GM12878 (cell line): ENCODE measurements at places on chromosomes 1 and 21.

DNA sequence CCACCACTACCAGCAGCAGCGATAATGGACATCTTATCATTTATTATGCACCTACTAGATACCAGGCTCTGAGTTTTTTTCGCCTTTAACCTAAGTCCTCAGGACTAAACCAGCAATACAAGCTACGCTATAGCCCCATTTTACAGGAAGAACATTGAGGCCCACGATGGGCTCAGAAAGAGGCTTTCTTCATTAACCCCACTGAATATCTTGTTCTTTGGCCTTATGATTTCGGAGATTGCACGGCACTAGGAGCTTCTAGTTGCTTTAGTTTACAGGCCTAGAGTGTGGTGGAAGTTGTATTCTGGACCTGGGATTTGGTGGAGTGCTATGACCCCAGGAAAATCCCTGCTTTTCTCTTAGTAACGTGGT is 1.5 kb downstream of the SESN2 start:
- no peak for DNase-seq
- H3K4me3 ChIP-seq, result peak overlapping the region; percentile 97
- no peaks in the 10 kb centered on the region for H3K36me3 ChIP-seq
- H3K27me3 ChIP-seq, result no peaks in the 10 kb centered on the region

DNA sequence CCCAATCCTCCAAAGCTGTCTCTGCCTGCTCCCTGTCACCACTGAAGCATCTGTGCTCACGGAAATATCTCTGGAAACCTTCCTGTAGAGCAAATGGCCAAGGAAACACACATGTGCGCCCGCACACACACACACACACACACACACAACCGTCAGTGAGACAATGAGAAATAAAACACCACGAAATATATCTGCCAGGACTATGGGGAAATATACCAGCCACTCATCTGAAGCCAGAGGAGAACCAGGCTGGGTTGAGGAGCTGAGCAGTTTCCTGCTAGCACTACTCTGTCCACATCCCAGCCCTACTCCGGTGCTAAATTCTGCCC is 25.1 kb upstream of the PLXNA2 start:
- no peaks in the 10 kb centered on the region for H3K36me3 ChIP-seq
- no peaks in the 10 kb centered on the region for H3K4me1 ChIP-seq
- no peak overlapping the region for H3K27ac ChIP-seq
- peaks cover 21% of the 10 kb centered on the region for H3K27me3 ChIP-seq

DNA sequence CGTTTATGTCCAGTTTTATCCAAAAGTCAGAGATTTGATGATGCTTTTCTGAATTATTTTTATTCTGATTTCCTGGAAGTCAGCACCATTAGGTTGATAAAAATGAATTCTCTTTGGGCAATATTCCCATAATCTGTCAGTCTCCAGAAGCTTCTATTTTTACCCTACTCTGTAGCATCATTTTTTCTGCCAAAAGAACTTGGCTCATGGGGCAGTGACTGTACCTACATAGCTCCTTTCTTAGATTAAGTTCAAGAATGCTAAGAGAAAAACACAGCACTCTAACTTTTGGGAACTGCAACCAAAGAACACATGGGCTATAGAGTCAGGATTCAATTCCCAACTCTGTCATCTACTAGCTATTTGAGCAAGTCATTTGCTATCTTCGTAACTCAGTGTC is 152.9 kb downstream of the BARHL2 start:
- no peak overlapping the region for H3K27ac ChIP-seq
- no peak overlapping the region for H3K4me3 ChIP-seq
- no peak for DNase-seq
- H3K36me3 ChIP-seq, result no peaks in the 10 kb centered on the region
- no peaks in the 10 kb centered on the region for H3K4me1 ChIP-seq
- no peaks in the 10 kb centered on the region for H3K27me3 ChIP-seq

GRCh38 chr1:64194168-64195080 is 9.0 kb upstream of the UBE2U start:
- no peaks in the 10 kb centered on the region for H3K36me3 ChIP-seq
- no peaks in the 10 kb centered on the region for H3K27me3 ChIP-seq
- DNase-seq, result no peak

DNA sequence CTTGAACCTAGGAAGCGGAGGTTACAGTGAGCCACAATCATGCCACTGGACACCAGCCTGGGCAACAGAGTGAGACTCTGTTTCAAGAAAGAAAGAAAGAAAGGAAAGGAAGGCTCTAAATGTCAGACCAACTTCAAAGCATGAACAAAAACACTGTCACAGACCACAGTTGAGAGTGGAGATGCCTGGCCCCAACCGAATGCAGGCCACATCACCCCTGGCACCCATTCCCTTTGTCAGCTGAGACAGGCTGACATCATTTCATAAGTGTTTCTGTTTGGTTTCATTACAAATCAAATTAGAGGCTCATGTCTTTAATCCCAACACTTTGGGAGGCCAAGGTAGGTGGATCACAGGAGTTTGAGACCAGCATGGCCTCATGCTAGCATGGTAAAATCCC is 28.6 kb upstream of the NADK start:
- no peak for DNase-seq
- H3K4me3 ChIP-seq, result no peak overlapping the region
- H3K27ac ChIP-seq, result no peak overlapping the region
- H3K27me3 ChIP-seq, result no peaks in the 10 kb centered on the region

DNA sequence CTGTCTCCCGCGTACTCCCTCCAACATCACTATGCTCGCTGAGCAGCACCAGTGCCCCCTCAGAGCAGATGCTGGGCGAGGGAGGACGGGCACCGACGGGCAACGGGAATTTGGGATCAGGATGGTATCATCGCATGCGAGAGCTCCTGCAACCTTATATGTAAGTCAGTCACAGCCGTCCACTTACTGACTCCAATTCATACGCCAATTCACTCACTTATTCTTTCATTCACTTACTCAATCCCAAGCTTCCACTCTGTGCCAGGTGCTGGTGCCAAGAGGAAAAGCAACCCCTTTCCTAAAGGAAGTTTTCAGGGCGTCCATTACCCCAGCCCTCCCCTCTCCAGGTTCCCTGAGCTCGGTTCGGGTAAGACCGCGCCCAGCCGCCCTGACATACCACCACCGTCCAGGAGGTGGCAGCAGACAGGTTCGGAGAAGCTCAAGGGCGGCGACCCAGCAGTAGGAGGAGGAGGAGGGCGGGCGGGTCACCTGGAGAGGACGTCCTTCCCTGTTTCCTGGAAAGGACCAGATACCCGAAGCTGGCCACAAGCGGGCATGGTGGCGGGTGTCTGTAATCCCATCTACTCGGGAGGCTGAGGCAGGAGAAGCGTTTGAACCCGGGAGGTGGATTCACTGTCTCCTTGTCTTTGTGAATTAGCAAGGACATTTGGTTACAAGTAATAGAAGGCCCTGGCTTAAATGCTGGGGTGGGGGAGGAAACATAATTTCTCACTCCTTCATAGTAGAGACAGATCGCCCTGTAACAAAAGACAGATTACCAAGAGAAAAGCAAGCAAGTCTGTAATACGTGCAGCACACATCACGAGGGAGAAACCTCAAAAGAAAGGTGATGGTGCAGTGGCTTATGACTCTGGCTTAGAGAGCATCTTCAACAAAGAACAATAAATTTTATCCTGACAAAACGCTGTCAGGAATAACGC is 7.6 kb upstream of the IL22RA1 start:
- H3K27me3 ChIP-seq, result peaks cover 4% of the 10 kb centered on the region
- peak; percentile 24 for DNase-seq
- H3K36me3 ChIP-seq, result no peaks in the 10 kb centered on the region
- H3K27ac ChIP-seq, result no peak overlapping the region
- no peak overlapping the region for H3K4me3 ChIP-seq

DNA sequence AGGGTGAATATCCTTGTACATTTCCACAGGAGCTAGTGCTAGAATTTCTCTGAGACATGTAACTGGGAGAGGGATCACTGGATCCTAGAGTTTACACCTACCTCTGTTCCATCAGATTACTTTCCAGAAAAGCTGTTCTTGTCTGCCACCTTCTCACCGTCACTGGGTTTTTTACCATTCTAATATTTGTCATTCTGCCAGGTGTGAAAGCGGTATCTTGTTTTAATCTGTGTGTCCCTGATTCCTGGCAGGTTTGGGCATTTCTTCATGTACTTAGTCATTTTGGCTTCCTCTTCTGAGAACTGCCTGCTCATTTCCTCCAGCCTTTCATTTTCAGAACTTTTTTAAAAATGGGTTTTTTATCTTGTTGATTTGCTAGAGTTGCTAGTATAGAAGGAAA is 5.1 kb downstream of the PMF1 start:
- no peaks in the 10 kb centered on the region for H3K27me3 ChIP-seq
- peak overlapping the region; percentile 22 for H3K4me3 ChIP-seq
- peaks cover 24% of the 10 kb centered on the region for H3K4me1 ChIP-seq
- H3K36me3 ChIP-seq, result peaks cover 2% of the 10 kb centered on the region; the same call in 1 of the 2 replicates
- peak; percentile 43 for DNase-seq

DNA sequence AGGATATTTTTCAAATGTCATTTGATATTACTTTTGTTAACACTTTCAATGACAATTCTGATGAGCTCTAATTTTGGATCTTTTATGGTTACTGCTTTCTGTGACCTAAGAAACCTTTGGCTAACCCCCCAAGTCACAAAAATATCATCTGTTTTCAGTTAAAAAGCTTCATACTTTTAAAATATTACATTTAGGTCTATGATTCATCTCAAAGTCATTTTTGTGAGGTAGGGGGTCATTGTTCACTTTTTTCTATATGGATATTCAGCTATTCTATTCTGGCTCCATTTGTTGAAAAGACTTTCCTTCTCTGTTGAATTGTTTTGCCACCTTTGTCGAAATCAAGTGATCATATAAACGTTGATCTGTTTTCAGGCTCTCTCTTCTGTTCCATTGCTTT is 44.8 kb downstream of the UCHL5 start:
- H3K4me1 ChIP-seq, result no peaks in the 10 kb centered on the region
- DNase-seq, result no peak
- H3K36me3 ChIP-seq, result no peaks in the 10 kb centered on the region
- H3K4me3 ChIP-seq, result no peak overlapping the region
- H3K27ac ChIP-seq, result no peak overlapping the region

GRCh38 chr21:37828991-37829390 is 87.3 kb downstream of the KCNJ6 start:
- H3K4me3 ChIP-seq, result no peak overlapping the region
- DNase-seq, result no peak
- no peaks in the 10 kb centered on the region; the same call in 1 of the 2 replicates for H3K27me3 ChIP-seq
- H3K27ac ChIP-seq, result no peak overlapping the region

GRCh38 chr1:7630378-7630777 is 140.7 kb upstream of the VAMP3 start:
- no peaks in the 10 kb centered on the region for H3K36me3 ChIP-seq
- H3K4me1 ChIP-seq, result no peaks in the 10 kb centered on the region
- DNase-seq, result no peak

GRCh38 chr1:66890621-66891020 is 34.0 kb downstream of the DNAI4 start:
- H3K27ac ChIP-seq, result no peak overlapping the region
- no peak overlapping the region for H3K4me3 ChIP-seq
- no peaks in the 10 kb centered on the region for H3K4me1 ChIP-seq
- no peaks in the 10 kb centered on the region for H3K36me3 ChIP-seq

DNA sequence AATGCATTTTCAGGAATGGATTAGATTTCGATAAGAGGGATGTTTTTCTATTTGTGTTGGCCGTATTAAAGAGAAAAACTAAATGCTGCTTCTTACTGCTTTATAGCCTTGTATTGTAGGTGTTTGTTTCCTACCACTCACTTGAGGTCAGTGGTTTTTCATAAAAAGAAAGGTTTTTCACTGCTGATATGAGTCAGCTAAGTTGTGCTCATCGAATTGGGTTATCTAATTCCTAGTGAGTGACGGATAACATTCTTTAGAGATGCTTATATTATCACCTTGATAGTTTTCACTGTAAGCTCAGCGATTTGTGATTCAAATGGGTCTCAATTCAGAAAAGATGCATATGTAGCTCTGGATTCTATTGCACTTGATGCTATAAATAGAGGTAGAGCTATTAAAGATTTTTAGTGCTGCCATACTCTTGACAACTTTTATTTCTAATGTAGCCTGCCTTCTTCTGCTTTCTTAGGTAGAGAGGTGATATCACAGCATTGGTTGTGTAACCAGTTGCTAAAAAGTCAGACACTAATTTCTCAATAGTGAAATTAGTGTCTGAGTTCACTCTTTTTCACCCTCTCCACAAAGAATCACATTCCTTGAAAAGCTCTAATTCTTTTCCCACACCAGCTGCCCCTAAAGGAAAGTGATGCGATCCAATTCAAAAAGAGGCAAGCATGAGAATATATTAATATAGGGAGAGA is 180.0 kb downstream of the RASAL2 start:
- no peak overlapping the region for H3K4me3 ChIP-seq
- H3K27me3 ChIP-seq, result no peaks in the 10 kb centered on the region
- H3K4me1 ChIP-seq, result no peaks in the 10 kb centered on the region
- no peak overlapping the region for H3K27ac ChIP-seq
- H3K36me3 ChIP-seq, result no peaks in the 10 kb centered on the region

GRCh38 chr1:89280766-89281165 is 8.1 kb upstream of the GBP5 start:
- H3K4me1 ChIP-seq, result no peaks in the 10 kb centered on the region
- H3K27ac ChIP-seq, result no peak overlapping the region
- H3K4me3 ChIP-seq, result no peak overlapping the region

GRCh38 chr1:186849271-186849671 is 20.5 kb downstream of the PLA2G4A start:
- H3K4me3 ChIP-seq, result peak overlapping the region; percentile 37; the same call in 1 of the 2 replicates
- peak; percentile 67 for DNase-seq
- no peak overlapping the region; the same call in 1 of the 2 replicates for H3K27ac ChIP-seq
- no peaks in the 10 kb centered on the region for H3K27me3 ChIP-seq

- no peak overlapping the region for H3K4me3 ChIP-seq
- peaks cover 5% of the 10 kb centered on the region for H3K4me1 ChIP-seq
- peaks cover 27% of the 10 kb centered on the region; the same call in 1 of the 2 replicates for H3K36me3 ChIP-seq
- H3K27me3 ChIP-seq, result no peaks in the 10 kb centered on the region
- no peak for DNase-seq
These were observed 1.5 kb downstream of the NAXE start for GRCh38 chr1:156592910-156593660.

DNA sequence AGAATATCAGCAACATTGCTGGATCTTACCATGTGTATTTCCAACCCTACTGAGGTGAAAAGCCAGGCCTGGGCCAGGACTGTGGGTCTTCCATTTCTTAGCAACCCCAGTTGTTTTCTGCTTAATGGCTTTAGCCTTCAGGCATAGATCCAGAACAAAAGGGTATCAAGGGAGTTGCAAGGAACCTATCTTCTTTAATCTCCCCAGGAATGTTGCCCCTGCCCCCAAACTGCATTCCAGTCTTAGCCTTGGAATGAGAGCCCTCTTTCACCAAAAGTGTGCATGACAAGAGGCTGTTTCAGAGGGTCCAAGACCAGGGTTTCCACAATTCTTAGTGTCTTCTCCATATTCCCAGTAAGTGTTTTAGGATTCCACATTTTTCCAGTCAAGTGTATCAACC is 87.9 kb upstream of the SOX13 start:
- DNase-seq, result no peak
- H3K4me1 ChIP-seq, result no peaks in the 10 kb centered on the region
- 0 out of 2 replicates have a peak, but pooled peaks cover 2% of the 10 kb centered on the region for H3K27me3 ChIP-seq
- H3K27ac ChIP-seq, result no peak overlapping the region
- no peaks in the 10 kb centered on the region for H3K36me3 ChIP-seq
